ENCODE measurements at places on chromosomes 13 and 19.

GRCh38 chr19:55258476-55258827, 365 bp downstream of the PPP6R1 start:
- DNase-seq: peak; percentile 31

- DNase-seq: no peak
Measured at GRCh38 chr19:48271531-48272151, 1.8 kb downstream of the ZNF114 start.

DNA sequence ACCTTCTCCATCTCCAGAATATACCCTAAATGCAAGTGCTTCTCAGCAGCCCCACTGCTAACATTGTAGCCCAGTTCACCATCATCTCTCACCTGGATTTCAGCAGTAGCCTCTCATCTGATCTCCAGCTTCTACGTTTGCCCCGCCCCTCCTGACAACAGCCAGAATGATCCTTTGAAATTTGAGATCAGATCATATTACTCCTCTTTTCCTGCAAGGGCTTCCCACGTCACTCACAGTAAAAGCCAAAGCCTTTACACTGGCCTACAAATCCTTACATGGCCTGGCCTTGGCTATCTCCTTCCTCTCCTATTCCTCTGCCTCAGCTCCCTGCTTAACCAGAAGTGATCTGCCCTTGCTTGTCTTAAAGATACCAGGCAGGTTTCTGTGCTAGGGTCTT, 94.3 kb upstream of the NBEA start:
- no peak for DNase-seq

DNA sequence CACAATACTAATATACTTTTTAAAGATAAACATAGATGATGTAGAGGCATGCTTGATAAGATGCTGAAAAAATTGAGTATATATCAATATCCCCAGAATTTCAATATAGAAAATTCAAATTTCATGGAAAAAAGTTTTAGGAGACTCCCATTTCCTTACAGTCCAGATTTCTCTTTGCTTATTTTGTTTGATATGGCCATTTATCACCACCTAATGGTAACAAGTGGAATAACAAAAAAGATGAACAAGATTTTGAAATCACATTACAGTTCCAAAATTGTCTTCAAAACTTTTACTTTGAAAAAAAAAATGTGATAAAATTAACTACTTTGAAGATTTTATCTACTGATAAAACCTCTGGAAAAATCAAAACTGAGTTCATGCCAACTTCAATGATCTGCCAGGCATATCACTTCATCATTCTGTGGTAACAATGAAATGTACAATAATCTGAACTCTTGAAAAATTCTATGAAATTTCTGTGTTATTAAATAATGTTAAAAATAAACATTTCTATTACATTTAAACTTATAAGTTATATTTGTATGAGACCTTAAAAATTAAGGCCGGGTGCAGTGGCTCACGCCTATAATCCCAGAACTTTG, 17.5 kb downstream of the MIPEP start:
- no peak for DNase-seq

- no peak for DNase-seq
Measured at GRCh38 chr13:80038371-80038770, 302.6 kb downstream of the SPRY2 start.

- no peak for DNase-seq
Measured at GRCh38 chr19:19711934-19712828, 20.7 kb downstream of the ZNF14 start.
